ENCODE measurements at places on chromosomes 7 and 10. TPM values are rescaled to one million over a fixed set of nuclear protein-coding genes. Genes with fewer than 3 reads are reported as not detected.

The STEAP2 gene
- total RNA-seq: under 0.01 TPM

The FIGNL1 gene
- 11.9 TPM for total RNA-seq

The EPHA1 gene
- 0.20 TPM for total RNA-seq

DNA sequence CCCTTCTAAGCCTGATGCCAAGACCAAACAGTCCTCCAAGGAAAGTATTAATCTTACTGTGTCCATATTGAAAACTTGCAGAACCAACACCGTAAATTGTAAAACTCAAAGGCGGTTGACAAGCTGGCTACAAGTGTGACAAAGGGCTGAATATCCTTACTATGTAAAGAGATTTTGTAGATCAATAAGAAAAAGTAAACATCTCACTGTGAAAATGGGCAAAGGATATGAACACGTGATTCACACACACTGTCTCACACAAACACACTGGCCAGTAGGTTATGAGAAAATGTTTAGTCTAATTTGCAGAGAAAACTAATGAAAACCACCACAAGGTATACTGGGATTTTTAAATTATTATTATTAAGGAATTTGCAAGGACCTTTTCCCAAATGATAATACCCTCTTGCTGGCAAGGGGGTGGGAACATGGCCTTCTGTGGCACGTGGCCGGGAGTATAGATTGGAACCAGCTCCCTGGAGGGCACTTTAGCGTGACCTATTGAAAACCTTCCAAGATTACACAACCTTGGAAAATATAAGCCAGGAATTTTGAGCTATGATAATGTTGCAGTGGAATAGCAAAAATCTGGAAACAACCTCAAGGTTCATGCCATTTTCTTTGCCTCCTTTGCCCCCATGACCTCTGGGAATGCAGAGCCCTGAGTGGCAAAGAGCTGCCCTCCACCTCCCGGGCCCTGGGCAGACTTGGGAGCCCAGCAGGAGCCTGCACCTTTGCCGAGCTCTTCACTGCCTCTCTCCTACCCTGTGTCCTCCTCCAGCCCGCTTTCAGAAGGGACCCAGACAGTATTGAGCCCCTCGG is 26.2 kb upstream of the SLC29A3 start:
- no peak for DNase-seq

DNA sequence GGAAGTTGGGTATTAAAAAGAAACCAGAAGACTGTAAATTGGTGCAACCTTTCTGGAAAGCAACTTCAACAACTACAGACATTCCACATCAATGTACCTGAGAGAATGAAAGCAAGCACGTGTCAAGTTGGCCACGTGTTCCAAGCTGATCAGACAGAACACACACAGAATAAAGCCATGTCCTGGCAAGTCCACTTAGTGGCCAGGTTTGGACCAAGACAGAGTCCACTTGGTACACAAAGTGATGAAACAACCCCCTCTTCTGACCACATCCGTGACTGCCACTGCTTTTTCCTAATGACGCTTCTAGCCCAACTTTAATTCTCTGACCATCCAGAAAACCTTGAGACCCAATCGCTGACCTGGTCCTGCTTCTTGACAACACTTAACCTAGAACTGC is 109.4 kb downstream of the ABLIM1 start:
- peak; percentile 63 for DNase-seq

- DNase-seq: no peak
Observed at GRCh38 chr7:7426676-7427075, 109.0 kb downstream of the COL28A1 start.

GRCh38 chr7:93226310-93226709 is at the start of gene HEPACAM2:
Gene HEPACAM2, minus strand, starts transcription at chr7:93226469.
- DNase-seq: no peak

GRCh38 chr7:39360038-39360437 is 206.2 kb upstream of the YAE1 start:
- DNase-seq: no peak

- peak; percentile 42 for DNase-seq
Observed at GRCh38 chr7:79622781-79623180, 169.3 kb upstream of the MAGI2 start.

All from lung microvascular endothelial cell (primary cell).